Frontal cortex (tissue), 4 donors: ENCODE measurements at places on chromosomes 1 and 21.

GRCh38 chr1:167904652-167905130, 9.2 kb downstream of the ADCY10 start:
- no peak for DNase-seq

DNA sequence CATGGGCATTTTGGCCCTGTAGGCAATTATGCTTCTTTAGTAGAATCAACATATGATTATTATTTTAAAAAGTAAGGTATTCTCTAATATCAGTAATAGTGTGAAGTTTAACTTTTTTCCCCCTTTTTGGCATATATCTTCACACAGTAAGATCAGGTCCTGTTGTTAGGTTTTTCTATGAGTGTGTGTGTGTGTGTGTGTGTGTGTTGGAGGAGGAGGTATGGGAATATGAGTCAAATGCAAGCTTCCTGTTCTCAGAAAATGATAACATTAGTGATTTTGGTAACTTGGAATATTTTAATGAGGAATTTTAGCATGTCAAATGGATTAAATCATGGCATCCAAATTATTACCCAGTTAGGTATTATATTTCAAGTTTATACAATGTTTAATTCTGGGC, 65.8 kb upstream of the BCL10 start:
- no peak for DNase-seq

GRCh38 chr1:152941037-152941711, 5.8 kb upstream of the SPRR5 start:
- DNase-seq, result no peak

DNA sequence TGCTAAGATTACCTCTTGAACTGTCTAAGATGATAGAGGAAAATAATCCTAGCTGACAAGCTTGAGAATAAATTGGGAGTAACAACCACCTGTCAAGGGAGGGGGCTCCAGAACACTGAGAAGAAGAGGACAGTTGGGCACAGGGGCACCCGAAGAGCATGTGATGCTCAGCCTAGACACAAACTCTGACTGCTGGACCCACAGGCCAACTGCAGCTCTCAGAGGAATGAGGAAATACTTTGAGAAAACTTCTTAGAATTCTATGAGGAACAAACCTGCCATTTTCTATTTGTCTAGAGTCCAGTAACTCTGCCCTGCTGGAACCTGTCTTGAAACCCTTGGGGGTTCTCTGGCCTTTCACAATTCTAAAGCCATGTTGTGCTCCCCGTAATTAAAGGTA, 124.1 kb upstream of the KCNK2 start:
- no peak for DNase-seq

GRCh38 chr1:56397811-56398231, 181.5 kb downstream of the PLPP3 start:
- no peak for DNase-seq

- DNase-seq, result no peak
Measured at GRCh38 chr1:167094690-167095089, 815 bp downstream of the STYXL2 start.

GRCh38 chr1:211677659-211678058, 2.2 kb upstream of the NEK2 start:
- DNase-seq, result no peak

GRCh38 chr21:34499116-34499515, 12.9 kb downstream of the KCNE1 start:
- no peak for DNase-seq

- DNase-seq, result no peak
Measured at GRCh38 chr1:232568906-232569553, 60.9 kb downstream of the SIPA1L2 start.

- DNase-seq, result no peak
Measured at GRCh38 chr1:229848752-229849677, 218.0 kb upstream of the GALNT2 start.

- DNase-seq, result no peak
Measured at GRCh38 chr1:168065506-168065905, 71.2 kb downstream of the GPR161 start.

DNA sequence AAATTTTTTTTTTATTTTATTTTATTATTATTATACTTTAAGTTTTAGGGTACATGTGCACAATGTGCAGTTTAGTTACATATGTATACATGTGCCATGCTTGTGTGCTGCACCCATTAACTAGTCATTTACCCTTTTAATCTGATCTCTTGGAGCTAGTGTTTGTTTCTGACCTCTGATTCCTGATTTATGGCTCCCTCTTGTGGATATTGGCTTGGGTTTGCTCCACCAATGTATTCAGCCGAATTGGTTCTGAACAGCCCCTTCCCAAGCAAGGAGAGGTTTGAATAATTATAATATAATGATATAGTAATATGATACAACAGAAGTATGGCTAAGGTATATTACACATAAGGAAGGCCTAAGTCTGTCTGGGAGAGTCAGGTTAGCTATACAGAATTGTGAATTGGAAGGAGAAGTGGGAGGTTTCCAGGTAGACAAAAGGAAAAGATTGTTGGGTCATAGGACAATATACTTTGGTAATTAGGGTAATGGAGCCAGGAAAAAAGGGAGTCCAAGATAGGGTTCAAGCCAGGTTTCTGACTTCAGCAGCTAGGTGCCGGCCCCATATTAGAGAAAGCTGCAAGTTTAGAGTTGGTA, 53.1 kb upstream of the HMCN1 start:
- no peak for DNase-seq

- no peak for DNase-seq
Measured at GRCh38 chr1:8170059-8170835, 144.1 kb upstream of the ERRFI1 start.

GRCh38 chr1:10540277-10541005, 65.7 kb downstream of the PEX14 start:
- no peak for DNase-seq

DNA sequence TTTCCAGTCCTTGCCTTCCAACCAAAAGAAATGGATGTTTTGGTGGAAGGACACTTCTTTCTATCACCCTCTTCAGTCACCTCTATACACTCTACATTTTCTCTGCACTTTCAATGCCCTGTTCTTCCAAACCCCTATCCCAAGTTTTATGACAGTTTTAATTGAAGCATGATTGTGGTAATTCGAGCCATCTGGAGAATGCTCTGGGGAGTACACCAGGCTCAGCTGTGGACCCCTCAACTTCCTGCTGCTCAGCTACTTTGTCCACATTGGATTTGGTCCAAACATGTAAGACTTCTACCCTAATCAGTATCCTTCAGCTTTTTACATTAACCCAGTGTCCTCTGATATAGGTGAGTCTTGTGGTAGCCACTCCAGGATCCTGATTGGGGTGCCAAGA, 129.6 kb downstream of the SYT2 start:
- DNase-seq, result no peak

DNA sequence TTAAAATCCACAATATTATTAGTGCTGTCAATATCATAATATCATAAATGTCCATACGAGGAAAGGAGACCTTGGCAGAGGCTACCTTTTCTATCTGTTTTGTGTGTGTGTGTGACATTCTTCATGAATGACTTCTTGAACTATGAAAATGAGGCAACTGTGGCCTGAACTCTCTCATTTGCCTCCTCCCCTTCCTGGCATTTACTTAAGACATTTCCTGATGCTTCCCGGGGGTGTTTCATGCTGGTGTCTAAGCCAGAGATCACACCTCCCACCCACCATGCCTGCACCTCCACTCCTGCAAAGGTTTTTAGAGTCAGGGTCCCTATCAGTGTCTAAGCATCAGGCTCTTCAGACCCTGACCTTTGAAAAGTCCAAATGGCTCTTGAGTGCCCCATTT, 420.9 kb downstream of the KIF26B start:
- no peak for DNase-seq

DNA sequence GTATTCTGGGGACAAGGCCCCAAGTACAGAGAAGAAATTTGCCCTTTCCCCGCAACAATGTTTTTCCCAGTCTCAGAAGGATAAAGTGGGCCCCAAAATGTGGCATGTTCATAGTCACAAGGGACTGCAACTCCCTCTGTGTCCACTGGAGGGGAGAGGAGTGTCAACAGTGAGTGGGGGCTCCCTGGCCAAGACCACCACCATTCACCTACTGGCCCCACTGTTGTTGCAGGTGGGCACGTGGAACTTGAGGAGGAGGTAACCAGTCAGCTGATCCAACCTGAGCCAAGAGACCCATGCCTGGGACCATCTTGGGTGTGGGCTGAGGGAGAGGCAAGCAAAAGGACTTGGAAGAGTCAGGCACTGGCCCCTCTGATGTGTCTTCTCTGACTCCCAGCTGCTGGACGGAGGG, 777 bp downstream of the NUDT17 start:
- DNase-seq, result peak; percentile 50

DNA sequence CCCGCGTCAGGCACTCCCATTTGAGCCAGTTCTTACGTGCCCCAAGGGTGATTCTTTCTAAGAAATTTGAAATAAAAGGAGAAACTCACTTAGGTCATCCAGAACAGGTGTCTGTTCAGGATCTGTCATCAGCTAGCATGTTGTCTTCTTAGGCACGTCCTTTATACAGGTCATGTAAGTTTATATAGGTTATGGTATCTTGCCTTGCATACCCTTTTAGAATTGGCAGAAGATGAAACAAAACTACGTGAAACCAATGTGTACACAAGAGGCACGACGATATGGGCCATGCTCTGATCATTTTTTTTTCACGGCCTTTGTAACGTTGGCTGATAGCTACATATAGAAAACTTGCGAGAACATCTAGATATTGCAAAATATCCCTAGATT, 579 bp upstream of the GTF2B start:
- no peak for DNase-seq

DNA sequence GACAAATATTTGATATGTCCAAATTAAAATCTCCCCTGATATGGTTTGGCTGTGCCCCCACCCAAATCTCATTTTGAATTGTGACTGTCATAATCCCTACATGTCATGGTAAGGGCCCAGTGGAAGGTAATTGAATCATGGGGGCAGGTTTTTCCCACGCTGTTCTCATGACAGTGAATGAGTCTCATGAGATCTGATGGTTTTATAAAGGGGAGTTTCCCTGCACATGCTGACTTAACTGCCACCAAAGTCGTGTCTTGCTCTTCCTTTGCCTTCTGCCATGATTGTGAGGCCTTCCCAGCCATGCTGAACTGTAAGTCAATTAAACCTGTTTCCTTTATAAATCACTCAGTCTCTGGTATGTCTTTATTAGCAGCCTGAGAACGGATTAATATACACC, 207.0 kb downstream of the BARHL2 start:
- no peak for DNase-seq

GRCh38 chr1:56754708-56755479, 64.3 kb downstream of the FYB2 start:
- DNase-seq, result no peak

GRCh38 chr1:239982762-239983161, 108.9 kb upstream of the FMN2 start:
- no peak for DNase-seq

DNA sequence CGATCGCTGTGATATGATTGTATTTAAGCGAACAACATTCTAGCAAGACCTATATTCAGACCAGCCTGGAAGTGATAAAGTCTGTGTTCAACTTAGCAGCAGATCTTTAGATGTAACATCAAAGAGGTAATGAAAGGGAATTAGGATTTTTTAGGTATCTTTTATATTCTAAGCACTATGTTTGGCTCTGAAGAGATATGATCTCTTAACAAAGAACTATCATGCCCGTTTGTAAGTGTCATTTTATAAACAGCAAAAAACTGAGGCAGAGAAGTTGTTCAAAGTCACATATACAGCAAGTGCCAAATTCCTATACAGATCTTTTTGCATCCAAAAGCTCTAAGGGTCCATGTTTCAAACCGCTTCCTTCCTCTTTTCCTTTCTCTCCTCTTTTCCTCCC, 53.0 kb upstream of the TIAM1 start:
- DNase-seq, result no peak

DNA sequence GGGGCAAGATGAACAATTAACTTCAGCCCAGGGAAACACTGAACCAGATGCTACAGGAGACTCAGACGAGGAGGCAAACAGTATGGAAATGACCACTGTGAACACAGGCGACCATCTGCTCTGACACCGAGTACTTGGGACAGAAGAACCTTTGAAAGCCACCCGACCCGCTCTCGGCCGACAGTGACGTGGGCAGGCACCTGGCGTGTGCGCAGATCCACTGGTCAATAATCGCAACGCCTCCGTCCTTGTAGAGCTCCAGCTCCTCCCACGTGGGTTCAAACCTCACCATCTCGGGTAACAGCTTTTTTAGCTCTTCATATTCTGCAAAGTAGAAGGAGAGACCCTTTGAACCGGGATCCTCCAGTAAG, 20.3 kb downstream of the POFUT2 start:
- DNase-seq, result no peak

- DNase-seq, result no peak
Measured at GRCh38 chr1:205317311-205317917, 4.1 kb downstream of the NUAK2 start.

GRCh38 chr21:31363720-31364119, 19.7 kb upstream of the TIAM1 start:
- DNase-seq, result no peak

GRCh38 chr1:59880735-59881134, 45.8 kb downstream of the CYP2J2 start:
- DNase-seq, result no peak

GRCh38 chr1:62809788-62810187, 25.9 kb downstream of the ATG4C start:
- no peak for DNase-seq

DNA sequence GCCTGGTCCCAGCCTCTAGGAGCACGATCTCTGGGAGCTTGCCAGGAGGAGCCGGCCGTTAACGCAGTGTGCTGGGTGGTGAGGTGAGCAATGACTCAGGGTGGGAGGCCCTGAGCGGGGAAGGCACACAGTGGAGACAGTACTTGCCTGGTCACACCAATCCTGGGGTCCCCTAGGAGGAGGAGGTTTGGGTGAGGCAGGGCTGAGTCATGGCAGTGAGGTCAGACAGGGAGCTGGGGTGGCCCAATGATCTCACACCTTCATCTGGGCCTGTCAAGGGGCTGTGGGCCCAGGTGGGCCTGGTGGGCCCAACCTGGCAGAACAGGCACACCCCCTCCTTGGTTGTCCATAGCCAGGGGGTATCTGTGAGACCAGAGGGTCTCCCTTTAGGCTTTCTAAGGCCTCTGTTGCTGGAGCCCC, 8.6 kb upstream of the EDN2 start:
- no peak for DNase-seq

- DNase-seq, result peak; percentile 17
Measured at GRCh38 chr1:75203415-75204277, 69.5 kb downstream of the LHX8 start.

- DNase-seq, result peak; percentile 83
Measured at GRCh38 chr1:3283849-3284248, 170.6 kb upstream of the ARHGEF16 start.

- DNase-seq, result no peak
Measured at GRCh38 chr21:43884012-43884860, 19.2 kb downstream of the AGPAT3 start.

DNA sequence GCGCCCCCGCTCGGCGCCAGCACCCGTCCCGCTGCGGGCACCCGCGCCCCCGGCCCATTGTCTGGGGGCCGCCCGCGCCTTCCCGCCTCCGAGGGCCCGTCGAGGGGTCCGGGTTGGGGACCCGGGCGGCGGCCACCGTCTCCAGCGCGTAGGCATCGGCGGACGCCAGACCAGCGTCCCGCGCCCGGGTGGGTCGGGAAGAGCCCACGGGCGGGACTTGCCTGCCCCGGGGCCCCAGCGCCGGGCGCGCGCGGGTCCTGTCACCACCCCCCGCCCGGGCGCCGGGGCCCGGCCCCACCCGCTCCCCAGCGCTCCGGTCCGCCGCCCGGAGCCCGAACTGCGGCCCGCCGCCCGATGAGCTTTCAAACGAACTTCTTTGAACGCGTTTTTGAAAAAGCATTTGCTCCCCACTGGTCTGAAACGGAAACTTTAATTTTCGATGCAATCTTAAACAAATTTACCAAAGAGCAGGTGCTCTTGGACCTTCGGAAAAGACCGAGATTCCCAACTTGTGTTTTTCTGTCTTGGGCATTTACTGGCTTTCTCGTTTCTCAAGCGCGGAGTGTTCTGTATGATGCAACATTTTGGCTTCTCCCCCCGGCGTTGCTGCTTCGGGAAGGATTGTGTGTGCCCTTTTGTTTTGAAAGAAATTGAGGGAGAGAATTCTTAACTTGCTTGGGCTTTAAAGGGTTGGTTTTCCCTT, 615 bp downstream of the CLIC4 start:
- no peak for DNase-seq
